Uterus (tissue), 4 donors: ENCODE measurements at places on chromosomes 4 and X. TPM values are rescaled to one million over a fixed set of nuclear protein-coding genes. Genes with fewer than 3 reads are reported as not detected.

GRCh38 chr4:185878633-185879032 is 66.6 kb upstream of the SORBS2 start:
- no peaks in the 10 kb centered on the region for H3K36me3 ChIP-seq
- DNase-seq: no peak
- no peaks in the 10 kb centered on the region for H3K4me1 ChIP-seq
- H3K4me3 ChIP-seq: no peak overlapping the region
- no peak overlapping the region for H3K27ac ChIP-seq

GRCh38 chr4:128354205-128354821 is 66.7 kb upstream of the PGRMC2 start:
- H3K27me3 ChIP-seq: no peaks in the 10 kb centered on the region
- no peaks in the 10 kb centered on the region for H3K4me1 ChIP-seq
- no peak overlapping the region for H3K4me3 ChIP-seq
- no peak for DNase-seq
- H3K27ac ChIP-seq: no peak overlapping the region

DNA sequence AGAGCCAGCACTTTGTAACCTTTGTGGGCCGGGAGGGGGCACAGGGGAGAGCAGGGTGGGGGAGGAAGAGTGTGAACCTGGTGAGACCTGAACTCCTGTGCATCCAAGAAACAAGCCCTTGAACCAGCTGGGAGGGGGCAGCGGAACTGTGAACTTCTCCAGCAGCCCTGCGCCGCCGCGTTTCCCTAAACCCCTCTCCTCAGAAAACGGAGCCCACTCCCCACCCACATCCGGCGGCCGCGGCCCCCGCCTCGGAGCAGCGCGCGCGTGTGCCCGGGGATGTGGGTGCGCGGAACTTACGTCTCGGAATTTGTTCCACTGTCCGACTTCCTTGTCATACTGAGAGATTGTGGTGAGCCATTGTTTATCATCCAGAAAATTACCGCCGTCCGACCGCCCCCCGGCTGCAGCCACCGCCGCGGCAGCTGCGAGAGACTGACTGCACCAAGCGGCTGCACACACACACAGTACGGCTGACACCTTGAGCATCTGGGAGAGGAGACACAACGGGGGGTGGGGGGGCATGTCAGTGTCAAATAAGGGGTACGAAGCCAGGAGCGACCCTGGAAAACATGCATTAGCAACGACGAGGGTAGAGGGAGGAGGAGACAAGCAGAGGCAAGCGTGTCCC is 494 bp downstream of the SPOCK3 start:
- no peaks in the 10 kb centered on the region for H3K36me3 ChIP-seq
- no peak for DNase-seq
- peak overlapping the region; percentile 40 for H3K4me3 ChIP-seq
- H3K27me3 ChIP-seq: peaks cover 3% of the 10 kb centered on the region

- no peak overlapping the region for H3K4me3 ChIP-seq
- no peak for DNase-seq
- no peak overlapping the region for H3K27ac ChIP-seq
These were observed 9.5 kb upstream of the GUCY1A1 start for GRCh38 chr4:155657169-155657568.

NUP62CL gene
- 5.4 TPM for total RNA-seq

HTRA3 gene
- 30.6 TPM for total RNA-seq

DNA sequence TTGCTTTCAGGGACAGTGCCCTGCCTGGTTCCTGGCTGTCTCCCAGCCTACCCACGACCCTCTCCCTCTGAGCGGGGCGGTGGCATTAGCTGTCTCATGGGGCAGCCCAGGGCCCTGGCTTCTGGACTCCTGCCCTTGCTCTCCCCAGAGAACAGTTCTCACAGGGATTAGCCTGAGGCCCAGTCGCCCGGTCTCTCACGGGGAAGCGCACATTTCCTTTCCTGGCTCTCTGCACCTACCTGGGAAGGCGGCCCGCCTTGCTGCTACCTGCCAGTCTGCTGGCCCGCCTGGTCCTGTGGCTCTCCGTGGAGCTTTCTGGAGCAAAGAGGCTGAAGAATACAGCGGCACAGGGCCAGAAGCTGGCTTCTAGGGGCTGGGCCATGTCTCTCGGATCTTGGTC is 128.4 kb downstream of the FHDC1 start:
- H3K4me1 ChIP-seq: no peaks in the 10 kb centered on the region
- no peaks in the 10 kb centered on the region for H3K36me3 ChIP-seq
- H3K27ac ChIP-seq: no peak overlapping the region
- no peak for DNase-seq
- H3K27me3 ChIP-seq: no peaks in the 10 kb centered on the region
- H3K4me3 ChIP-seq: no peak overlapping the region

GRCh38 chrX:617891-618290 is 12.7 kb upstream of the SHOX start:
- no peak overlapping the region for H3K27ac ChIP-seq
- DNase-seq: no peak
- H3K36me3 ChIP-seq: no peaks in the 10 kb centered on the region
- H3K27me3 ChIP-seq: no peaks in the 10 kb centered on the region
- no peaks in the 10 kb centered on the region for H3K4me1 ChIP-seq
- no peak overlapping the region for H3K4me3 ChIP-seq

FAM9C gene
- total RNA-seq: not detected

DNA sequence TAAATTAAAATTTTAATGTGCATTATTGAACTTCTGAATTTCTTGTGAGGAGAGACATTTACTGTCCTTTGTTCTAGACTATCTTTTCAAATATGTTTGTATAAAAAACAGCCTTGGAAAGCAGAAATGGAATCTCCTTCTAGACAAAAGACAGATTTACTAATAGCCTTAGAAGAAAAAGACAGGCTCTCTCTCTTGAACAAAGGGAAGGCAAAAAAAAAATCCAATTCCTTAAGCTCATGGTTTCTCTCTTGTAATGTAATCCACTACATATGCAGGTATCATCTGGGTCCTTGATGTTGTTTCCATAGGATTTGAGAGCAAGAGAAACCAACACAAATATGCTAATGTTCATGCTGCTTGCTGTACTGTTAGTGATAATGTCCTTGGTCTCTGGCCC is 106.0 kb downstream of the TBCK start:
- no peak overlapping the region for H3K27ac ChIP-seq
- no peaks in the 10 kb centered on the region for H3K4me1 ChIP-seq
- no peak overlapping the region for H3K4me3 ChIP-seq
- DNase-seq: no peak
- no peaks in the 10 kb centered on the region for H3K36me3 ChIP-seq

- no peaks in the 10 kb centered on the region for H3K4me1 ChIP-seq
- H3K36me3 ChIP-seq: no peaks in the 10 kb centered on the region
- no peak for DNase-seq
- no peak overlapping the region for H3K27ac ChIP-seq
- H3K27me3 ChIP-seq: no peaks in the 10 kb centered on the region
These were observed 49.0 kb downstream of the RWDD4 start for GRCh38 chr4:183610033-183610432.

G3BP2 gene
- 215 TPM for total RNA-seq

BMP3 gene
- total RNA-seq: not detected

KCTD8 gene
- total RNA-seq: 0.51 TPM

DNA sequence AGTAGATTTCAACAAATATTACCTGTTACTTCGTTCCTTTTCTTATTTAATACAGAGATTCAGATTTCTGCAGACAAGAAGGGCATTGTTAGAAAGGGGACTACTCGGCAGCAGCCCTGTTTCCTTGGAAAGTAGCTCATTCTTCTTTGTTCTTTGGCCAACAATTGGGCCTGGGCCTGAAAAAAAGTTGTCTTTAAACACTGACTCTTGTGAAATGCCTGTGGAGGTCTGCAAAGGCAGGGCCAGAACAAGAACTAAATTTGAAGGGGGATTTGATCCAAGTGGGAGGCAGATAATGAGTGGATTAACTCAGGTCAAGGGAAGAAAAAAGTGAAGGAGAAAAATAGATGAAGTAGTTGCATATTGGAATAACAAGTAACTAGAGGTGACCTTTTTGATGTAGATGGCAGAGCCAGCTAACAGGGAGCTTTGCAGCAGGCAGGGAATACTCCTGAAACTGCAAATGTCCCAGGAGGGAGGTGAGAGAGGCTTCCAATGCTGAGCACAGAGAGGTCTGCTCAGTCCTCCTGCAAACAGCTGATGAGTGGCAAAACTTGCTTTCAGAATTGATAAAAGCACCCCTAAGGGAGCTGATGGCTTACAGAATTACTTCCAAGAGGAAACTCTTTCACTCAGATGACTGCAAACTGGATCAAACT is 393.2 kb upstream of the HS3ST1 start:
- no peak overlapping the region for H3K27ac ChIP-seq
- H3K4me1 ChIP-seq: no peaks in the 10 kb centered on the region
- no peak overlapping the region for H3K4me3 ChIP-seq
- H3K27me3 ChIP-seq: no peaks in the 10 kb centered on the region
- no peak for DNase-seq

GRCh38 chr4:182863501-182863900 is 53.7 kb downstream of the DCTD start:
- DNase-seq: no peak
- no peaks in the 10 kb centered on the region for H3K36me3 ChIP-seq
- no peaks in the 10 kb centered on the region for H3K27me3 ChIP-seq
- no peak overlapping the region for H3K4me3 ChIP-seq
- H3K27ac ChIP-seq: no peak overlapping the region

DNA sequence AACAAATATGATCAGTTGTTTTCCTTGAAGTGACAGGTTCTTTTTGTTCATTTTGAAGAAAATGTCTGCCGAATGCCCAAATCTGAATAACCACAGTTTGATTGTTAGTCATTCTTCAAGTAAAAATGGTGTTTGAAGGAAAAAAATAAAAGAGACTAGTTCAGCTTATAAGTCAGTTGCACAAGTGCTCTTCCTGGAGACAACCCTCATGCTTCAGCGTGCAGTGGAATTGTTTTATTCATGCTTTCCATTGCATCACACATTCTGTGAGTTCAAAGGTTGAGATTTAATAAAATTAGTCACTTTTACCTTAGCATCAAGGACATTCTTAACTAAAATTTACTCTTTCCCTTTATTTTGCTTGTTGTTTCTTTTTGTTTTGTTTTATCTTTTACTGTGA is 404.9 kb downstream of the ZNF674 start:
- peaks cover 4% of the 10 kb centered on the region for H3K27me3 ChIP-seq
- DNase-seq: no peak
- no peak overlapping the region for H3K27ac ChIP-seq
- no peaks in the 10 kb centered on the region for H3K4me1 ChIP-seq

DNA sequence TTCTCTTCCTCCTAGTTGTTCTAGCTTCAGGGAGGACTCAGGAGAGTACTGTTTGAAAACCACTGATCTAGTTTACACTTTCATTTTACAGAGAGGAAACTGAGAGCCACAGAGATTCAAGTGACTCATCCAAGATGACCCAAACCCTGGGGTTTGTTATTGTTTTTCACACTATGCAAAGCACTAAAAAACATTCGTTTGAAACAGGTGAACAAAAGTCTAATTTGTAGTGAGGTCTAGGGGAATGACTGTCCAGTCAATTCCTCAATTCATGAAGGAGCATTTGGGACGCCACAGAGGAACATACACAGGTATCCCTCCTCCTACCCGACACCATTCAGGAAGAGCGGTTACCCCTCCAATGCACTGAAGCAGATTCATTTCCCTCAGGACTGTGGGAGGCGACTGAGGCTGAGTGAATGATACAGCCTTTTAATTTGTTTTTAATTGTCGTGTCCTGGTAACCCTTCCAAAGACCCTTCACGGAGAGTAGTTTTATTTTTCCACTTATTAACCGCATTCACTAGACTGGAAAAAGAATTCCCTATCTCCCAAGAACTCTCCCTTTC is 30.3 kb downstream of the TLR10 start:
- peak overlapping the region; percentile 23 for H3K4me3 ChIP-seq
- no peak for DNase-seq
- H3K4me1 ChIP-seq: no peaks in the 10 kb centered on the region
- H3K27me3 ChIP-seq: no peaks in the 10 kb centered on the region
- peak overlapping the region; percentile 81 for H3K27ac ChIP-seq
- H3K36me3 ChIP-seq: no peaks in the 10 kb centered on the region

ADH1C gene
- total RNA-seq: 3.6 TPM

GRCh38 chr4:17814140-17814539 is 3.4 kb downstream of the NCAPG start:
- H3K27me3 ChIP-seq: no peaks in the 10 kb centered on the region
- H3K4me3 ChIP-seq: no peak overlapping the region
- DNase-seq: no peak
- H3K36me3 ChIP-seq: no peaks in the 10 kb centered on the region

- H3K4me1 ChIP-seq: no peaks in the 10 kb centered on the region
- no peaks in the 10 kb centered on the region for H3K27me3 ChIP-seq
- no peak overlapping the region for H3K4me3 ChIP-seq
- H3K36me3 ChIP-seq: no peaks in the 10 kb centered on the region
- DNase-seq: no peak
These were observed 54.5 kb downstream of the FHDC1 start for GRCh38 chr4:152990471-152991131.

GRCh38 chr4:135949931-135950330 is 1582.4 kb downstream of the PCDH18 start:
- H3K4me3 ChIP-seq: no peak overlapping the region
- no peak for DNase-seq
- H3K27me3 ChIP-seq: no peaks in the 10 kb centered on the region
- H3K4me1 ChIP-seq: no peaks in the 10 kb centered on the region

- H3K4me3 ChIP-seq: no peak overlapping the region
- no peak for DNase-seq
- H3K36me3 ChIP-seq: no peaks in the 10 kb centered on the region
- H3K27ac ChIP-seq: no peak overlapping the region
These were observed 3.4 kb upstream of the RRAGB start for GRCh38 chrX:55714161-55714560.

PHOX2B gene
- total RNA-seq: not detected

DNA sequence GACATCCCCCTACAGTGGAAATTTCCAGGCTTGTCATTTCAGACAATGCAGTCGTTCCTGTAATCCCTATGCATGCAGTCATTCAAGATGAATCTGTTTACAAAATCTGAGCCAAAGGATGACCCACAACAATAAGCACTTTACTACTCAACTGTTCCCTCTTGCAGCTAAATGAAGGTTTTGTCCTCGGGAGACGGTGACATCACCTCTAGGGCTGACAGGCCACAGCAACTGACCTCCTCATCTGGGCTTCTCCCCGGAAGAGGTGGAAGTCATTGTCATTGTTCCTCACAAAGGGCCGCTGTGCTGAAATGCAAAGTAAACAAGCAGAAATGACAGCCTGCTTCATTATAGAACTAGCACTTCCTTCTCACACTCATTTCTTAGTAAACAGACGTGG is 29.2 kb downstream of the CLRN2 start:
- no peak for DNase-seq
- no peak overlapping the region for H3K27ac ChIP-seq
- H3K4me1 ChIP-seq: no peaks in the 10 kb centered on the region
- H3K36me3 ChIP-seq: no peaks in the 10 kb centered on the region

XK gene
- 0.26 TPM for total RNA-seq

RIBC1 gene
- 0.77 TPM for total RNA-seq
